ENCODE measurements at places on chromosomes 16 and 17. TPM values are rescaled to one million over a fixed set of nuclear protein-coding genes. Genes with fewer than 3 reads are reported as not detected.

PRAC1 gene
- not detected for total RNA-seq

DNA sequence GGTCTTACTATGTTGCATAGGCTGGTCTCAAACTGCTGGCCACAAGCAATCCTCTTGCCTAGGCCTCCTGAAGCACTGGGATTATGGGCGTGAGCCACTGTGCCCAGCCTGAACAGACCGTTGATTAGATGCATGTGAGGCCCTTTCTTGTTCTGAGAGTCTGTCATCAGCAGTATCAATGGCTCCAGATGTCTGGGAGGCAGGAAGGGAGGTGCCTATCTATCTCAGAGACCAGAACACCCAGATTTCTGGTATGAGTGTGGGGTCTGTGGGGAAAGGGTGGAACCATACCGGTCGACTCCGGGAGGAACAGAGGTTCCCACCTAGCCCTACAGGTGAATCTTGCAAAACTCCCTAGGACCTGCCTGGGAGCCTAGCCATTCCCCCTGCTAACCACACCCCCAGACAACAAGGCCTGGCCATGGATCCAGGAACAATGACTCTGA is 71.7 kb downstream of the PRKCB start:
- DNase-seq: no peak

DNA sequence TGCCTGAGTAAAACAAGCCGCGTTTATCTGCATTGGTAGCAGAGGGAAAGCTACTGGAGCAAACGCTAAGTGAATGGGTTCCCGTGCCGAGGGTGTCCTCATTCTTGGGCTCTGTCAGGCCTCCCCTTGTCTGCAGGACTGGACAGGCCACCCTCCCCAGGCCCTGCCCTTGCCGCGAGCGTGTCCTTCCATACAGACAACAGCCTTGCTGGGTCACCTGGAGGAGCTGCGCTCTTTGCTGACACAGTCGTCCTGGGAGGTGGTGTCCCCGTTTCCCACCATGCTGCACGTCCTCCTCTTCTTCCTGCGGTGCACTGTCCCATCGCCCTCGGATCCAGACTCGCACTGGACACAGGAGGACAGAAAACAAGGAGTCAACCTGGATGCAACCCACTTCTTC is 7.8 kb upstream of the MXRA7 start:
- no peak for DNase-seq

GRCh38 chr17:48997103-48997826 is at the start of gene IGF2BP1:
IGF2BP1 (plus strand) TSS chr17:48997385; CDS start chr17:48997746, 361 bp downstream.
- peak; percentile 88 for DNase-seq

DNA sequence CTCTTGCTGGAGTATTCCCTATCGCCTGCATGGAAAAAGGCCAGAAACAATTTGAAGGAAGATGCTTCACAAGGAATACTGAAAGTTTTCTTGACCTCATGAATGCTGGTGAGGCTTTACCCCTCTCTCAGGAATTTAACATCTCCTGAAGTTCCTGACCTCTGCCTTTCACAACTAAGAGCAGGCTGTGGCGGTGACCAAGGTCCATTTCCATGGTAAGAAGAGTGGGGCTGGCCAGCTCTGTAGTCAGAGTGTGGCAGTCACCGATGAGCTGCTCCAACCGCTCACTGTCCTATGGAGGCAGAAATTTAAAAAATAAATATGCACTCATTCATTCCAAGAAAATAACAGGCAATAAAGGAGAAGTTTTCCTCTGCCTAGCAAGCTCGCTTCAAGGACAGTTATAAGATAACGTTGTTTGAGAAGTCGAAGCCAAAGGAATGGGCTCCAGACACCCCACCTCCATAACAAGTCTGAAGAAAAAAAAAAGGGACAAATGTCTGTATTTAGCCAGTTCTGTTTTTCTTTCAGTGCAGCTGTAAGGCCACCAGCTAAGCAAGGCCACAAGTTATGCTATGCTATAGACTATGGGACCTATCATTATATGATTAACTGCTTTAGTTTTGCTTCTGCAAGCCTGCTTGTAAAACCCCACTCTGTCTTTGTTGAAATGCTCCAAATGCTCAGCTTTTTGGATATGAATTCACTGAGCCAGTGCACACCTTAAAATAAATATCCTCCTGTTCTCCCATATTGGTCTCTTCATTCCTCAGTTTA is 6.0 kb upstream of the CCL4L2 start:
- no peak for DNase-seq

TCAP gene
- total RNA-seq: 608 TPM

Measured in tongue (tissue), 3 donors.